Natural killer cell (primary cell): ENCODE measurements at places on chromosomes 12 and 14. TPM values are rescaled to one million over a fixed set of nuclear protein-coding genes. Genes with fewer than 3 reads are reported as not detected.

Gene DNAH10
- total RNA-seq: 0.94 TPM

Gene WNT1
- total RNA-seq: 1.1 TPM

DNA sequence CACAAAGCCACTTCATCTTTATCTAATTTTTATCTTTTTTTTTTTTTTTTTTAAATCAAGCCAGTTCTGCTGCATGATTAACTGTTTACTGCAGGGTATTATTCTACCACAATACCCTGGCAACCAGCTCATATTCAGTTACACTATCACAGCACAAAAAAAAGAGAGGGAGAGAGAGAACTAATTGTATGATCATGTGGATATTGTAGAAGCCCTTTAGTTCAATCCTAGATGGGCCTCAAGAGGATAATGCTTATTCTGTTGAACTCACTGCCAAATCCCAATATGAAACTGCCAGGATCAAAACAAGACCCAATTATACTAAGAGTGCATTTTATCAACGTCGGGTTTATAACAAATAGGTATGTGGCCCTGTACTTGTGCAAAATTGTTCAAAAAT, 51.5 kb downstream of the MED13L start:
- DNase-seq: no peak

DNA sequence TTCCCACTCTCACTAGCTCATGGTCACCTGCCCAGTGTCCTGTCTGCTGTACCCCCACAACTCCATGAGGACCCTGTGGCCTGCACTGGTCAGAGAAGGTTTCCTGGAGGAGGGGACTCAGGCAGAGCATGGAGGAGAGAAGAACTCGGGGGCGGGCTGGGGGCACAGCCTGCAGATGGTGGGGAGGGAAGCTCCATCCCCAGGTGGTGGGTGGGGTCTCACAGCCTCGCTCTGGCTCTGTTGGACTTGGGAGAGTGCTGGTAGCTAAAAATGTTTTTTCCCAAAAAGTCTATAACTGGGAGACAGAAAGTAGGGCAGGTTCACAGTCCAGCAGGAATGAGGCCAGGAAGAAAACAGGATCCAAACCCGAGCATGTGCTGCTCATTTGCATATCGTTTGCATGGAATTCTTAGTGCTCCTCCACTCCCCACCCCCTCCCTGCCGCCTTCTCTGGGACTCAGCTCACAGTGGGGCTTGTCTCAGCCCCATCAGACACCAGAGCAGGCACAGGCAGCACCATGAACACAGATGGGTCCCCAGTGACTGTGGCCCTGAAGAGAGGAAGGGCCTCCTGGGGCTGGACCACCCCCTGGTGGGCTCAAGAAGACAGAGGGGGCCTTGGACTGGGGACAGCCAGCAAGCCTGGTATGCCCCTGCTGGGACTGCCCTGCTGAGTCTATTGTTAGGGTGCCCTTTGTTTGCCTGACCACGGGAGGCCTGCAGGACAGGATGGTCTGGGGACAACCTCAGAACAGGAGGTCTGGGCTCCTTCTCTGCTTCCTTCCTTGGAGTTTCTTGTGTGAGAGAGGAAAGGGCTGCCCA, 67.0 kb upstream of the SFSWAP start:
- no peak for DNase-seq

GRCh38 chr12:93115646-93116045, 186.6 kb upstream of the EEA1 start:
- DNase-seq: no peak

GRCh38 chr12:65695113-65695865, 129.0 kb upstream of the HMGA2 start:
- DNase-seq: no peak

GRCh38 chr12:47080725-47081502, 1.2 kb upstream of the AMIGO2 start:
- DNase-seq: peak; percentile 78

GRCh38 chr12:18905134-18905533, 167.2 kb downstream of the CAPZA3 start:
- DNase-seq: no peak

GRCh38 chr12:83361475-83361874, 674.8 kb downstream of the TMTC2 start:
- no peak for DNase-seq

- DNase-seq: no peak
Observed at GRCh38 chr12:43692064-43692463, 66.5 kb downstream of the PUS7L start.

Gene LRTM2
- not detected for total RNA-seq

DNA sequence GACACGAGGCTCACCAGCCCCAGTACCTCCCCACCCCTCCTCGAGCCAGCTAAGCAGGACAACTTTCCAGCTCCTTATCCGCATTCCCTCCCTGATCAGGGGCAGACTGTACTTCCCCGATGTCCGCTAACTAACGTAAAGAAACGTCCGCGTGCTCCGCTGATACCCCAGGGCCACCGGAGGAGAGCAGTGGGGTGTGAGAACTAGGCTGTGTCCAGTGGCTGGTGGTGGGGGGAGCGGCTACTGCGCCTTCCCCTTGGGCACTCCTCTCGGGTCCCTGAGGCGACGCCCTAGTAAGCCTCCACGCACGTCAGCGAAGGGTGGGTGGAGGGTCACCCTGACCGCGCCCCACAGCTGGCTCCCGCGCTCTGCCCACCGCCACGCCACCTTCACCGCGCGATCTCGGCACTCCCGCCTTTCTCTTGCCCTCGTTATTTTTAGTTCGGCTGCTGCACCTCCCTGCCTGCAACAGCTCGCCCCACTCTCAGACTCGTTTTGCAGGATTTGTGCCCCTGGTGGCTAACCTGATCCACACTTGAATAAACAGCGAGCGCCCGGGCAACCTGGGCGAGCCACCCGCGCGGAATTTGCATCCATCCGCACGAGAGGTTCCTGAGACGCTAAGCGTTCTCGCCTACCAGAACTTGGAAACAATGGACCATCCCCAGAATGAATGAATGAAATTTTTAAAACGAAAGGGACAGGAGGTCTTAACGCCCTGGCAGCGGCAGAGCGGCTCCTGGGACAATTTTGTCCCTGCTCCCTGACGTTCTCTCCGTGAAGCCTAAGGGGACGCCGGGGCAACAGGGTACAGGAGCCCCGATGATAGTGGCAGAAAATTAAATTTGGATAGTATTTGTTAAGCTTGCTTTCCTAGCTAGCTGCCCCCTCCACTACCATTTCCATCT, 6.9 kb upstream of the BMP4 start:
- DNase-seq: no peak

DNA sequence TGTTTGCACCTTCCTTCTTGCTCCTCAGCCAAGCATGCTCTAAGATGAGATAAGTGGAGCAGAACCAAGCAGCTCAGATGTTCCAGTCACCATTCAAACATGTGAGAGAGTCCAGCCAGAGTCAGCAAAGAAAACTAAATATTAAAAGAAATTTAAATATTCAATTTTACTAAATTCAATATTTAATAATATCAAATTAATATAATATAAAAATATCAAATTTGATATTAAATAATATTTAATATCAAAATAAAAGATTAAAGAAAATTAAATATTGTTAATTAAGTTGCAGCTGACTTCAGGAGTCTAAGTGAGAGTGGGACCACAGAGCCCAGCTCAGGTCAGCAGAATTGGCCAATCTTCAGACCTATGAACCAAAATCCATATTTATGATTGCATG, 526.1 kb upstream of the FLRT2 start:
- DNase-seq: no peak

- DNase-seq: peak; percentile 40
Observed at GRCh38 chr12:121534495-121535148, 46.2 kb downstream of the KDM2B start.

DNA sequence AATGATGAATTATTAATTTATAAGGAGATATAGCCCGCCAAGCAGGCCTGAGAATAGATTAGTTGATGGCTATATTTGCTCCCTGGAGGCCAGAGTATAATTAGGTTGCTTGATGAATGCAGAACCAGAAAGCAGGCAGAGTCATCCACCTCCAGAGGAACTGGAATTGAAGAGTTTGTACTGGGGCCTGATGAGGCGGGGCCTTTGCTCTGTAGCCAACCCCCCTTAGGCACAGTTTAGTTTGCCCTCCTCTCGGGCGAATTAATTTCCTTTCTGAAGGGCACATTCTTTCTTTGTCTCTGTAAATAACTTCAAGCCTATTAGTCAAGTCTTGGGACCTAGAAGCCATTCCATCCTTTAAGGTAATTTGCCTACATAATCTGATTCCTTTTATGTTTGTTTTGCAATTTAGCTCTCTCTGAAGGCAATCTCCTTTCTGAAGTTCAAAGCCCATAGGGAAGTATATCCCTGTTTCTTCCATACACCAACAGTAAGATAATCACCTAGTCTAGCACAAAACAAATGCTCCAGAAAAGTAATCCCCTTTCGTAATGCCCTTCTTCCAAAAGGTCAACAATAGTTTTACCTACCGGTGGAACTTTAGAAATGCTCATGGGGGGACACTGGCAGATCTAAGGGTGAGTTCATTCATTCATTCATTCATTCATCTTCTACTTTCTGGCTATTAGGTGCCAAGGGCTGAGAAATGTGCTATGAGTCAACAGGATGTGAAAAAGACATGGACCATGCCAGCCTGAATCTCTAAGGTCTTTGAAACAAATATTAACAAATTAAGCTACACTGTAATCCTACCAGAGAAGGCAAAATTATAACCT, 84.8 kb upstream of the NUDT4 start:
- no peak for DNase-seq

DNA sequence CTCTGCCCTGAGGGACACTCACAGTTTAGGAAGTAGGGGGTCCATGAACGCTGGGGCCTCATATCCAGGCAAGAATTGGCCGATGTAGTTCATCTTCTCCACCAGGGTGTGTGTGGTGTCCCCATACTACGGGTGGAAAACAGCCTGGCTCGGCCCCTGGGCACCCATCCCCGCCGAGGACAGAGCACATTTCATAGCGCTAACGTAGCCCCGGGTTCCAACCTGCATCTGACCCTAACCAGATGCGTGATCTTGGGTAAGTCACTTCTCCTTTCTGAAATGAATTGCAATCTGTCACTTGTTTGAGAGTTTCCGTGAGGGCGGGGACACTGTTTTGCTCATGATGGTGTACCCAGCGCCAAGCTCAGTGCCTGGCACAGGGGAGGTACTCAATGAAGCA, 9.0 kb downstream of the HPD start:
- no peak for DNase-seq

GRCh38 chr14:103105580-103106150, 11.1 kb downstream of the EXOC3L4 start:
- no peak for DNase-seq

Gene MYH6
- total RNA-seq: not detected

DNA sequence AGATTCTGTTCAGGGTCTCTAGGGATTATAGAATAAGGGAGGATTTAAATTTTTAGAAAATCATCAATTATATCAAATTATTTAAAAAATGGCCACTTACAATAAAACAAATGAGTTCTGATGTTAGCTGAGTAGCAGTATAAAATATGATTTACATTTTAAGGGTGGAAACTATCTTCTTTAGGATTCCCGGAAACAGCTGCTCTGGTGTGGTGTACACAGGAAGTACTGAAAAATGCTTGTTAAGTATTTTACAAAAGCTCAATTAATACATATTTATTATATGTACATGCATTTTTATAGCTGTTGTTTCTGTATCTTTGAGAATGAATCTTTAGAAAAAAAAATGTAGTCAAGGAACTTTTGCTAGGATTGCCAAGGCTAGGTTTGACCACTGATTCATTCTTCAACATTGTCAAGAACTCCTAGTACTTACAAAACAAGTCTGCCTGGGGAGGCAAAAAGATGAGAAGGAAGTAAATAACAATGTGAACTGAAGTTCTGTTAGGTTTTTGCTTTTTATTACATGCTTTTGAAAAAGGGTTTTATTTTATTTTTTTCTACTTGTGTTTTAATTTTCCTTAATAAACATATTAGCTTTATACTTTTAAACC, 48.0 kb downstream of the ARF6 start:
- DNase-seq: no peak

Gene PSME2
- total RNA-seq: 234 TPM

Gene FAM181A
- not detected for total RNA-seq

- DNase-seq: no peak
Observed at GRCh38 chr14:39740454-39740853, 308.2 kb upstream of the FBXO33 start.

GRCh38 chr14:104752423-104752734, 568 bp upstream of the SIVA1 start:
- DNase-seq: no peak

Gene IL23A
- 2.2 TPM for total RNA-seq

DNA sequence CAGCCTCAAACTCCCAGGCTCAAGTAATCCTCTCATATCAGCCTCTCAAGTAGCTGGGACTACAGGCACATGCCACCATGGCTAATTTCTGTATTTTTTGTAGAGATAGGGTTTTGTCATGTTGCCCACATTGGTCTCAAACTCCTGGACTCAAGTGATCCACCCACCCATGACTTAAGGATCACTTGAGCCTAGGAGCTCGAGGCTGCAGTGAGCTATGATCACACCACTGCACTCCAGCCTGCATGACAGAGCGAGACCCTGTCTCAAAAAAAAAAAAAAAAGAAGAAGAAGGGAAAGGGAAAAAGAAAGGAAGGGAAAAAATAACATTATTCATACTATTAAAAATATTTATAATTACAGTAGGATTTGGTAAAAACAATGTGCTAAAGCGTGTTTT, 19.2 kb downstream of the EPS8 start:
- DNase-seq: no peak

- no peak for DNase-seq
Observed at GRCh38 chr12:53532524-53533445, 25.5 kb upstream of the NPFF start.

GRCh38 chr14:67413806-67414769, 2.1 kb upstream of the PLEK2 start:
- no peak for DNase-seq

DNA sequence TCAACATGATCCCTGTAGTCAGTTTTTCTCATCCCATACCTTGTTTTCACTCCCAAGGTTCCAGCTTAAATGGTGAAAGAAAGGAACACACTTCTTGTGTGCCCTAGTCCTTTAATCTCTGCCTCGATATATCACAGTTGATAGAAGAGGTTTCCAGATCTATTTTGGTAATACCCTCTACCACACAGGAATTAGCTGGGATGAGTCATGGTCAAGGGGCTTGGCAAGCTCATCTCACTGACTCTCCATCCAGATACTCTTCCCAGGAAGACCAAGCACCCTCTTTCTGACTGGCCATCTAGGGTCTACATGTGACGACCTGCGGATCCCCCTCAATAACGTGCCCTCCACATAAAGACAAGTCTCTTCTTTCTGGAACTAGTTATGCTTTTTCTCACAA, 277.9 kb downstream of the ITPR2 start:
- no peak for DNase-seq

DNA sequence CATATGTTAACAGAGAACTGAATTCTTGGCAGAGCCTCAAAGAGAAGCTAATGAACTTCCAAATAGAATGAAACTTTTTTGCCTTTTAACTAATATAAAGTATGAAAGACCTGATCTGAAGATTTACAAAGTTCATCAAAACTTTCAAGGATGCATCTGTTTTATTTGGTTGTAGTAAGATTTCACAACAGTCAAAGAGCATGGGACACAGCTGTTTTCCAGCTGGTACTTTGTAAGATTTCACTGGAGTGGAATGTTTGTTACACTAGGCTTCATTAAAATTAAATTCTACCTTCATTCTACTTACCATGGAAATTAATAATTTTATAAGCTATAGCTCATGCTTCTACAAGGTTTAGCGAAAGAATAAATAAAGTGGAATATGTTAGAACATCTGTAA, 351.2 kb downstream of the SLC6A15 start:
- DNase-seq: no peak

GRCh38 chr12:115620816-115621215, 656.7 kb downstream of the MED13L start:
- no peak for DNase-seq

- DNase-seq: no peak
Observed at GRCh38 chr12:131057211-131057721, 103.6 kb downstream of the ADGRD1 start.

Gene PPFIA2
- total RNA-seq: not detected
